GM12864 (cell line): ENCODE measurements at places on chromosomes 6 and 20.

DNA sequence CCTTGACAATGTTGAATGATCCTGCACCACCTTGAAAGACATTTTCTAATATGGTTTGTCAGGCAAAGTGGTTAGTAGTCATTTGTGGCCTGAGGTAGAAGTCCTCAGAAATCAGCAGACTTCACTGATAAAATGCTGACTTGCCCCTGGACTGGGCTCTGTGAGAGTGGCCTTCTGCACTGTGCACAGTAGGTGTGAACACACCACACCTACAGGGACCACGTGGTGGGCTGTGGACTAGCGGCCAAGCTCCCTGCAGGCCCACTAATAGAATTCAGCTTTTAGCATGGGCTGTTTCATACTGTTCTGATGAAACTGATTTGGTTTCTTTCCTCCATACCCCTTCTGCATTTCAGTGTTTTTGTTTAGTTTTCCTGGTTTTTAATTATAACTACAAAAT, 7.3 kb downstream of the BPHL start:
- DNase-seq = no peak

- DNase-seq = no peak
These were observed 82.4 kb upstream of the TGM3 start for GRCh38 chr20:2213401-2213800.

DNA sequence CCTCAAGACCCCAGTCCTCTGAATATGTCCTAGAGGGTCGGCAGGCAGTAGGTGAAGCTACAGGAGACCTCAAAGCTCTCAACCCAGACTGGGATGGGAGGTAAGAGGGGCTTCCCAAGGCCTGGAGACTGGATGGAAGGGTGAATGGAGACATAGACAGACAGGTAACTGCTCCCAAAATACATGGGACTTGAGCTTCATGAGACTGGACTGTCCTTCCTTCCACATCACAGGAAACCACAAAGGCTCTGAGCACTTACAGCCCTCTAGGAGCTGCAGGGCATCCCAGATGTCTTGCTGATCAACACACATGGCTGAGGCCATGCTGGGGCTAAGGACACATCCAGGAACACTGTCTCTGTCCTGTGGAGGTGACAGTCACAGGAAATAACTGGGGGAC, 11.6 kb downstream of the HSPA12B start:
- DNase-seq = no peak

GRCh38 chr6:13302751-13303667, 25.3 kb downstream of the TBC1D7 start:
- peak; percentile 79 for DNase-seq

- no peak for DNase-seq
These were observed 10.3 kb downstream of the DSE start for GRCh38 chr6:116381000-116381399.

DNA sequence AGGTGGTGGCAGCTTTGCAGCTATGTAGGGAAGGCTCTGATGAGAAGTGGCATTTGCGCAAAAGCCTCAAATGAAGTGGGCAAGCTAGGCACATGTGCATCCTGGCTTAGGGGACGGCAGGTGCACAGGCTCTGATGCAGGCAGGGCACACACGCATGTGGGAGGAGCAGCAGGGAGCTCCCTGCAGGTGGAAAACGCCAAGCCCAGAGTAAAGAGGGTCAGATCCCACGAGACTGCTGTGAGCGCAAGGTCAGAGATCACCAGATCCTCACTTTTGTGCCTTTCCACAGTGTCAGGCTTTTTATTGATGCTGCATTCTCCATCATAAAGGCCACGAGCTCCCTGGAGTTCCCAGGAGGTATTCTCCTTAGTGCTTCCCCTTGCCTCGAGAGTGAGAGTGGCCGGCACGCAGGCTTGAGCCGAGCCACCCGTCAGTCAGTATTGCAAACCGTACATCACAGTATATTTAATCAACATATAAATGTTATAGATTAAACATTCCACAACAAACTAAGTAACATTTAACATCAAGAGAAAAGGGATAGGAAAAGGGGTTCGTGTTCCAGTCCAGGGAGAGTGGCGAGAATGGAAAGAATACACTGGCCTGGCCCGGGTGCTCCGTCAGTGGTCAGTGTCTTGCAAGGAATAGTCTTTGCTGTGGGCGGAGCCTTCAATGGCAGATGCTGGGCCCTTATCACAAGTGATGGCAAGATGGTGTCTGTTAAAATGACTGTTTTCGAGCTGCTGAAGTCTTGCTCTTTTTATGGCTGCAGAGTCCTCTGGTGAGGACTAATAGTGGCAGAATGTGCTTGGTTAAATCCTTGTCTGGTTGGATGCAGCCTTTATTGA, 109.4 kb downstream of the SYNDIG1 start:
- no peak for DNase-seq

- DNase-seq = no peak
These were observed 22.1 kb upstream of the GNRH2 start for GRCh38 chr20:3021327-3021726.

- no peak for DNase-seq
These were observed 10.6 kb upstream of the SUPT3H start for GRCh38 chr6:45388328-45388727.
